ENCODE measurements at places on chromosomes 2 and 18.

- no peak for DNase-seq
Measured at GRCh38 chr18:45227001-45227742, 388.1 kb upstream of the SLC14A2 start.

DNA sequence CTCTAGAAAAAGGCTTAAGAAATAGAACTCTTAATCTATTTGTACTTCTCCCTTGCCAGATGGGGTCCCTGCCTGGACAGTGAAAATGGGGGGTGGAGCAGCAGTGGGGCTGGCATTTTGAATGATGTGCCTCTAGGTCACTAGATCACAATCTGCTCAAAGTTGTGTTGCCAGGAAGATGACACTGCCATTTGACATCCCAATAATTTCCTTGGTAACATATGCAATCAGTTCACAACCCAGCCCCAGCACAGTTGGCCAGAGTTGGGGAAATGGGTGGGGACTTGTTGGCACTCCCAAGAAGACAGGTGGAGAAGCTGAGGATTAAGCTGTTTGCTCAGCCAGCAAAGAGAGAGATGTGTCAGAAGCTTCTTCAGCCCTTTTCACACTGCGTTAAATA is 558.3 kb upstream of the KLHL29 start:
- no peak for DNase-seq

- no peak for DNase-seq
Measured at GRCh38 chr2:197873293-197873701, 68.9 kb downstream of the PLCL1 start.

- no peak for DNase-seq
Measured at GRCh38 chr18:14971461-14972185, 223.7 kb downstream of the ANKRD30B start.

- no peak for DNase-seq
Measured at GRCh38 chr18:31056296-31056695, 13.8 kb upstream of the DSC3 start.

- peak; percentile 40 for DNase-seq
Measured at GRCh38 chr2:161090411-161090810, 69.8 kb upstream of the TANK start.

DNA sequence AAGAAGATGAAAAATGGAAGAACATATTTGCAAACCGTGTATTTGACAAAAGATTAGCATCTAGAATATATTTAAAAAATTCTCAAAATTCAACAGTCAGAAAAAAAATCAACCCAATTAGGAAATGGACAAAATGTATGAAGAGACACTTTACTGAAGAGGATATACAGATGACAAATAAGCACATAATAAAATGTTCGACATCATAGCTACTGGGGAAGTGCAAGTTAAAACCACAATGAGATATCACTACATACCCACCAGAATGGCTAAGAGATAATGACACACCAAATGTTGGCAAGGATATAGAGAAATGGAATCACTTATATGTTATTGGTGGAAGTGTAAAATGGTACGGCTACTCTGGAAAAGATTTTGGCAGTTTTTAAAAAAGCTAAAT is 11.7 kb upstream of the NUP35 start:
- DNase-seq: no peak

DNA sequence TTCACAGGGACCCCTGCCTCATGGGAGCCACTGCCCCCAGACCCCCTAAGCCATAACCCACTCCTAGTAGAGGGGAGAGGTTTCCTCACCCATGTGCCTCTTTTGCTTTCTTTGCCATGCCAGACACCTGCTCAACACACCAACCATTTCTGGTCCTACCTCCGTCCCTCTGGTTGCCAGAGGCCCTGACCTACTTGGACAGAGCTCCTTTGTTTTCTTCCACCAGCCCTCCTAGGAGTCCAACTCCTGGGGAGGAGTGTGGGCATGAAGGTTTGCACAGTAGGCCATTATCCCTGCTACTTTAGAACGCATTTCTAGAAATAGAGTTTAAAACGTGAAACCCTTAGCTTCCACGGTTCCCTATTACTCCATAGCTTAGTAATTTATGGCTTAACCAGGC is 76.6 kb upstream of the FAM237A start:
- no peak for DNase-seq

GRCh38 chr18:26928670-26929313 is 63.3 kb upstream of the AQP4 start:
- no peak for DNase-seq

DNA sequence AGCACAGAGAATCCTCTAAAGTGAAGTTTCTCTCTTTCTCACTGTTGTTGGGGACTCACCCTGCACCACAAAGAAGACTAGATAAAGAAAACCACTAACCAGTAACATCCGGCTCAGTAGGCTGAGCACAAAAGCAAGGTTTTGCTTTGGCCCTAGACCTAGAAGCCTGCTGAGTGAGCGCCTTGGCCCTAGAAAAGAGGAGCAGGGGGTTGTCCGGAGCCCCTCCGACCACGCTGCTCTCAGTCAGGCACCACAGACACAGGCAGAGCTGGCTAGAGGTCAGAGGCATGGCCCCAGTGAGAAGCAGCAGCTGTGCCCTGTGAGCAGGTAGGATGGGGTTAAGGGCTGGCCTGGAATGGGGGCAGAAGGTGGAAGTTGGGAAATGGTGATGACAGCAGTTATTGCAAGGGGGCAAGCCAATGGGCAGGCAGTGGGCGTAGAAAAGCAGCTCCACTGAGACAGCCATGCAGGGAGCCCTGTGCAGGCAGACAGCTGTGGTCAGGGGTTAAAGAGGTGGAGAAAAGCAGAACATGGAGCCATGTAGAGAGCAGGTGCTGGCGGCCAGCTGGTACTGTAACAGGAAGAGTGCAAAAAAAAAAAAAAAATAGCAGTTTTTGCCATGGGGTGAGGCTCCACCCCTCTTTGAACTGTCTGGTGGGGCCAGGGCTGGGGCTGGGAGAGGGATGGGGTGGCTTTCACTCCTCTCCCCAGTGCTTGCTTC is 36.9 kb upstream of the SLC14A1 start:
- peak; percentile 70 for DNase-seq

- DNase-seq: no peak
Measured at GRCh38 chr2:41405441-41405840, 642.4 kb upstream of the PKDCC start.

GRCh38 chr2:30417253-30417652 is 29.8 kb upstream of the LCLAT1 start:
- no peak for DNase-seq

- no peak for DNase-seq
Measured at GRCh38 chr2:31555967-31556706, 24.6 kb downstream of the SRD5A2 start.

DNA sequence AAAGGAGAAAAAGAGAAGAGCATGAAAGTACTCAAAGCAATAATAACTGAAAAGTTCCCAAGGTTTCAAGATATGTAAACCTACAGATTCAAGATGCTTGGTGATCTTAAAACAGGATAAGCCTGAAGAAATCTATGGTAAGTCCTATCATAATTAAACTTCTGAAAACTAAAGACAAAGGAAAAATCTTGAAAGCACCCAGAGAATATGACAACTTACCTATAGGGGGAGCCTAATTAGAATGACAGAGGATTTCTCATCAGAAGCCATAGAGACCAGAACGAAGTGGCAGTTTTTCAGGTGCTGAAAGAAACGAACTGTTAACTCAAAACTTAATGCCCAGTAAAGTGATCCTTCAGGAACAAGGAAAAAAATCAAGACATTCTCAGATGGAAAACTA is 59.7 kb downstream of the XDH start:
- no peak for DNase-seq

GRCh38 chr2:30481323-30481800 is 34.3 kb downstream of the LCLAT1 start:
- DNase-seq: no peak

DNA sequence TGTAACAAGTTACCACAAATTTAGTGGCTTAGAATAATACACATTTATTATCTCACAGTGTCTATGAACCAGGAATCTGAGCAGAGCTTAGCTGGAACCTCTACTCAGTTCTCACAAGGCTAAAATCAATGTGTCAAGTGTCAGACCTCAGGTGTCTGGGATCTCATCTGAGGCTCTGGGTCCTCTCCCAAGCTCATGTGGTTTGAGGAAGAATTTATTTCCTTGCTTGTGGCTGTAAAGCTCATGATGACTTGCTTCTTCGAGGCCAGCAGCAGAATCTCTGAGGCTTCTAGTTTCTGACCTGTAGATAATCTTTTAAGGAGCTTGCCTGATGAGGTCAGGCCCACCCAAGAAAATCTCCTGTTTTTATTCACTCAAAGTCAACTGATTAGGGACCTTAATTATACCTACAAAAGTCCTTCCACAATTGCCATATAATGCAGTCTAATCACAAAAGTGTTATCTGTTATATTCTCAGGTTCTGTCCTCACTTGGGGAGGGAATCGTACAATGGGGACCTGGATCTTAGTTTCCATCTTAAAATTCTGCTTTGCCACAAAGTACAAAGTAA is 14.3 kb downstream of the NCKAP5 start:
- no peak for DNase-seq

GRCh38 chr2:44549099-44549471 is 187.3 kb downstream of the CAMKMT start:
- no peak for DNase-seq

- no peak for DNase-seq
Measured at GRCh38 chr2:236730393-236730792, 160.8 kb downstream of the ACKR3 start.

DNA sequence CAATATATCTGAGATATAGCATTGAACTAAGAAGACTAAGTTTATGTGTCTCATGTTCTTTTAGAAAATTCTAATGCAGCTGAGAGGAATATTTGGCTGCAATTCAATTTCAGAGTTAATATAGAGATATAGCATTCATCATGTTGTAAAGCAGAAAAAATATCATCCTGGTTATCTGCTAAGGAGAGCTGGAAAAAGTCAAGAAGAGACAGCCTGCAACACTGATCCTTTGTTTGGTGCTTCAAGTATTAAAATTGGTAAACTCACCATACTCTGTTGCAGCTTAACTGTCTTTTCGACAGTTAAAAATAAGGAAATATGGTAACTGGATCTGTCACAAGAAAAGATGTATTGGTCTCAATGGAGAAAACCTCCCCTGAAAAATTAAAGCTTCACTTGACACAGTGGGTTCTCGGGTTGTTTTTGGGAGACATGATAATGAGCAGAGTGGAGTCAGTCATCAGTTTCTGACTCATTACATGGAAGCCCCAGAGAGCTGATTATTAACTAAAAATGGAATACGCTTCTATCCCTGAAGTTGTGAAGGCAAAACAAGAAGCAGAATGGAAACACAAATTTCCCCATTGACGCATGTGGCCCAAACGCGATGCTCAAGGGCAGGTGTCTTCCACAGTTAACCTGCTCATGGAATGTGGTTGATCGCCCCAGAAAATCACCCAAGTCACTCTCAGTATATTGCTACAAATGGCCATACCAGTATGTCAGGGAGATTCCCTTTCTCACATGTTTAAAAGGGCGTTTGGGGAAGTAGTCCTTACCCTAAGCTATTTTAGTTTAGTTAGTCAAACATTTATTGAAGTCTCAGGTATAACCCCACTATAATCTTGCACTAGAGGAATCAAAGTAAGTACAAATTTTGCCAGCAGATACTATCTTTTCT is 8.2 kb downstream of the BCL2 start:
- DNase-seq: no peak

- DNase-seq: no peak
Measured at GRCh38 chr2:55500025-55500424, 19.5 kb upstream of the CFAP36 start.

DNA sequence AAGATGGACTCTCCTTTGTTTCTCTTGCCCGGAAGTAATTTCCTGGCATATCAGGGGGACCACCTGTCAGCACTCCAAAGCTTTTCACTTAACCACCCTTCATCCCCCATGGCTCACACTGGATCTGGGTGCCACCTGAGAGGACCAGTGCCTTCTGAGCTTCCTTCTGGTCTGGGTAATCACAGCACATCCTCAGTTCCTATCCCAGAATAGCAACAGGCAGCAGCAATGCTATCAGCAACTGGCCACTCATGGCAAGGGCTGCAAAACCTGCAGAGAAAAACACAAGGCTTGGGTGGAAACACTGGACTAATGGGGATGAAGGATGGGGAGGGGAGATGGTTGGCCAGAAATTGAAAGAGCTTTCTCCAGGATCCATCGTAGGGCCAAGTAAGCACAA is 59.9 kb upstream of the STPG4 start:
- no peak for DNase-seq

DNA sequence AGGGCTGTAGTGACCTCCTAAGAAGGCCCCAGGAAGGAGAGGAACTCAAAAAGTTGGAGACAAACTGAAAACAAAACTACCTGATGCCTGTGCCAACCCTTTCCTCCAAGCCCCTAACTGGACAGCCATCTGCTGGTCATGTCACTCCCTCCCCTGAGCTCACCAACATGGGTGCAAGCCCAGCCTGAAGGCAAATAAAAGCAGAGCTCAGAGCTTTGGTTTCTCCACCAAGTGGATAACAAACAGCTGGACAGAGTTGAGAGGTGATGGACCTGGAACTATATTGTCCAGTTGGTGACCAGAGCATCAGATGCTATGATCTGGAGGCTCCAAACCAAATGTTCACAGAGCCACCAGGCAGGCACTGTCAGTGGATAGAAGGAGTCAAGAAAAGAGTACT is 34.6 kb upstream of the MAL start:
- no peak for DNase-seq

- DNase-seq: no peak
Measured at GRCh38 chr2:218129458-218130135, 3.8 kb downstream of the CXCR2 start.

DNA sequence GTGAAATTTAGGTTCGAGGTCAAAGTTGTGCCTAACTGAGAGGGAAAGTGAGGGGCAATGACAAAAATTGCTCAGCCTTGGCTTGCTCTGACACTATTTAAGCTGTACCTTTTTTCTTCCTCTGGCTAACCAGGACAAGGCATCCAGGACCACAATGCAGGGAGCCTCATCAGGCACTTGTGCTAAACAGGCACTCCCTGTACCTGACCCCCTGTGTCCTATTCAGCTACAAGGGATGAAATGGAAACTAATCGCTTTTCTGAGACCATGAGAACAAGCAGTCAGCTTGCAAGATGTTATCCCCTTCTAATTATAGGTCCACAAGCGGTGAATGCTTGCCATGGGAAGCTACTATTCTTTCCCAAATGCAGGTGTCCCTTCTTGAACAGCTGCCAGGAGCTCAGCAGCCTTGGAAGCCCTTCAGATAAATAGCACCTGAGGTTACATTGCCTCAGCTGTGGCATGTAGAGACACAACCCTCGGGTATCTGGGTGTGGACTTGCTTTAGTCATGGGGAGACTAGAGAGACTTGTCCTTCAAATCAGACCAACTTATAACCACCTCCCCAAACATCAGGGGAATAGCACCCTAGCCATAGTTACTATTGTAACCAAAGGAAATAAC is 19.1 kb upstream of the ITGA6 start:
- no peak for DNase-seq

- DNase-seq: no peak
Measured at GRCh38 chr2:197310987-197311420, 424 bp upstream of the ANKRD44 start.

GRCh38 chr18:44917216-44918141 is 236.8 kb downstream of the SETBP1 start:
- DNase-seq: no peak

GRCh38 chr2:12192762-12193161 is 446.3 kb downstream of the LPIN1 start:
- DNase-seq: no peak

DNA sequence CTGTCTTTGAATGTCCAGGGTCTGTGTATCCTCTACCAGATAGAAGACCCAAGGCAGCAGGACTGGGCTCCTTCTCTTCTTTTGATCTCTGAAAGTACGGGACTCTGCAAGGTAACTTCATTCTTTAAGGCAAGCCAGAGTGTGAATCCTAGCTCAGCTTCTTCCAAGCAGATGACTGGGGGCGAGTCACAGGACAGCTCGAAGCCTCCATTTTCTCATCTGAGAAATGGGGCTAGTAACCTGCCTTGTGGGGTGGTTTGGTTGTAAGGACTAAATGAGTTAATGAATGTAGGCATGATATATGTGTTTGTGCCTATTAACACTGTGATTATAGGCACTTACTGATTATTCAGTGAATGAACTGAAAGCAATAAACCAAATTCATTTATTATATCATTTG is 46.7 kb downstream of the DGKD start:
- DNase-seq: no peak

All from CD4-positive, alpha-beta T cell treated with Interleukin-4 for 1 hour (primary cell).